ENCODE measurements at places on chromosomes 6 and 20. TPM values are rescaled to one million over a fixed set of nuclear protein-coding genes. Genes with fewer than 3 reads are reported as not detected.
A peak's percentile ranks its signal among the peaks of the same experiment; 100 is the strongest.

- no peak overlapping the region for H3K4me3 ChIP-seq
- H3K36me3 ChIP-seq, result peaks cover 30% of the 10 kb centered on the region
- no peak overlapping the region for H3K27ac ChIP-seq
- peaks cover 16% of the 10 kb centered on the region for H3K4me1 ChIP-seq
- no peak for DNase-seq
- no peaks in the 10 kb centered on the region for H3K27me3 ChIP-seq
These were observed 144.8 kb downstream of the DTNBP1 start for GRCh38 chr6:15518057-15518456.

DNA sequence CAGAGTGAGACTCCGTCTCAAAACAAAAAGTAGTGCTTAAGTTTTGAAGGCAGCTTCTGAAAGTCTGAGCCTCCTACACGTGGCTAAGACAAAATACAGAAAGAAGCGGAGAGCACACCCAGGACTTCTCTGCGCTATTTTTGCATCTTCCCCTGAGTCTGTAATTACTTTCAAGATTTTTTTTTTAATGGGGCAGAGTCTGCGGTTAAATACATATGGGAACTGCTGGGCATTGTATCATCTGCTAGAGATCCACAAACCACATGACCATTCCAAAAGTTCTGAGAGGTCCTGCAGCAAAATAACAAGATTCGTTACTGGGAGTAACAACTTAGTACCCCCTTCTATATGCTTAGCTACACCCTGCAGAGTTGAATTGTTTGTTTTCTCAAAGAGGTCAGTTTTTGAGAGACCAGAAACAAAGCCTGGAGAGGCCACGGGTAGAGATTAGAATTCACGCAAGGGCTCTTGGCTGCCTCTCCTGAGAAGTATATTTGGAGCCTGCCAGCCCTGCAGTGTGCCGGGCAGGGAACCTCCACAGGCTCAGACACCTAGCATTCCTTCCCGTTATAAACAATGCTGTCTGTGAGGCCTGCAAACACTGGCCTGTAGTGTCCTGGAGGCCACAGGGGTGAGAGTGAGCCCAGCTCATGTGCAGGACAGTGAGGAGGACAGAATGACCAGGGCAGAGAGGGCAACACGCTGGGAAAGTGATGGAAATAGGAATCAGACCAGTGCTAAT is 48.2 kb upstream of the FAM50B start:
- no peak for DNase-seq
- no peaks in the 10 kb centered on the region for H3K36me3 ChIP-seq
- H3K4me1 ChIP-seq, result no peaks in the 10 kb centered on the region
- H3K27ac ChIP-seq, result no peak overlapping the region

Gene HLA-DQB1
- total RNA-seq, result 16.5 TPM

Gene GTSF1L
- not detected for total RNA-seq

Gene CCM2L
- total RNA-seq, result not detected

Gene PLCB4
- total RNA-seq, result not detected

Gene BPIFB2
- total RNA-seq, result not detected

- H3K27ac ChIP-seq, result no peak overlapping the region
- H3K4me1 ChIP-seq, result peaks cover 4% of the 10 kb centered on the region
- H3K4me3 ChIP-seq, result no peak overlapping the region
- no peak for DNase-seq
- H3K27me3 ChIP-seq, result peaks cover 2% of the 10 kb centered on the region
These were observed 158.4 kb downstream of the TAF4 start for GRCh38 chr20:61907081-61907891.

DNA sequence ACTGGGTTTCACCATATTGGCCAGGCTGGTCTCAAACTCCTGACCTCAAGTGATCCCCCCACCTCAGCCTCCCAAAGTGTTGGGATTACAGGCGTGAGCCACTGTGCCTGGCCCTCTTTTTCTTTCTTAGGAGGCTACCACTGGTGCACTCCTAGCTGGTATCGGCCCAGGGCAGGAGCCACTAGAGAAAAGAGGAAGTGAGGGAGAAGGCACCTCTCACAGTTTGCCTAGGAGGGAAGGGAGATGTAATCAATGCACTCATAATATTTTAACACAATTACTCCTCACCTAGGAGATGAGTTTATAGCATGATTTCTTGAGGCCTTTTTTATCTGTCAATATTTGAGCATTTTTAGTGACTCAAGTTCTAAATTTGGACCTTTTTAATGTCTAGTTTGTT is 189.0 kb upstream of the SOX4 start:
- H3K27me3 ChIP-seq, result peaks cover 4% of the 10 kb centered on the region
- no peak overlapping the region for H3K27ac ChIP-seq
- H3K36me3 ChIP-seq, result no peaks in the 10 kb centered on the region
- no peak for DNase-seq
- H3K4me1 ChIP-seq, result no peaks in the 10 kb centered on the region
- H3K4me3 ChIP-seq, result no peak overlapping the region

DNA sequence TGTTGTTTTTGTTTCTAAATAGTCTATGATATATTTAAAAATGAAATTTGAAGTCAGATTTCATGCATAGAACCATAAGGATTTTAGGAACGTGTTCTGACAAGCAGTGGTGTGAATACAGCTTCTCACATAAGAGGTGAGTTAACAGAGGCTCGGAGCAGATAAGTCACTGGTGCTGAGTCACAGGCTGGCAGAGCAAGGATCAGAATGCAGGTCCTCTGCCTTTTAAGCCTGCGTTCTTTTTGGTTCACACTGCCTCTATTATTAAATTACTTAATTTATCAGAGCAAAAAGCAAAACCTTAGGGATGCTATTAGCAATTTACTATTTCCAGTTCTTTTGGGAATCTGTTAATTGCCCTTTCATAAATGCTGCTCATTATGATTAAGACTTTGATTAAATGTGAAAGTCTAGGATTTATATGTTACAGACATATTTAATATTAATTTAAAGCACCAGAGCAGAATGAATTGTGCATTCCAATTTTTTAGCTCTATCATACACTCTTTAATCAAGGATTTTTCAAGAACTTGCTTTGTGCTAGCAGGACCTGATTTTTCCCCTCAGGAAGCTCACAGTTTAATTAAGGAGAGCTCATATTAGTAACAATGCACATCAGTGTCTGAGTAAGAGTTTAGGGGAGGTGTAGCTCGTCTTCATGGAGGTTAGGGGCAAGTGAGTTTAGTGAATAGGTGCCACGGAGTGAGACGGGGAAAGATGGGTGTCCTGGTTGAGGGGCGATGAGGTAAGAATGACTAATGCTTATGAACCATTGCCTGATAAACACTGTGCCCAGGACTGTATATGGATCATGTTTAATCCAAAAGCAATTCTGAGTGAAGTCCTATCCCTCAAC is 212.7 kb upstream of the AGPAT4 start:
- no peak overlapping the region for H3K27ac ChIP-seq
- H3K4me3 ChIP-seq, result no peak overlapping the region
- no peak for DNase-seq

- H3K36me3 ChIP-seq, result no peaks in the 10 kb centered on the region
- H3K4me3 ChIP-seq, result no peak overlapping the region
- H3K4me1 ChIP-seq, result peaks cover 1% of the 10 kb centered on the region
- H3K27me3 ChIP-seq, result peaks cover 3% of the 10 kb centered on the region
- DNase-seq, result no peak
- no peak overlapping the region for H3K27ac ChIP-seq
These were observed 108.9 kb upstream of the KCNG1 start for GRCh38 chr20:51131811-51132210.

GRCh38 chr6:72864799-72865198 is 242.9 kb downstream of the KCNQ5 start:
- H3K4me3 ChIP-seq, result no peak overlapping the region
- no peak overlapping the region for H3K27ac ChIP-seq
- peaks cover 6% of the 10 kb centered on the region for H3K4me1 ChIP-seq
- peaks cover 2% of the 10 kb centered on the region for H3K36me3 ChIP-seq

Gene SIRPG
- total RNA-seq, result 100 TPM

DNA sequence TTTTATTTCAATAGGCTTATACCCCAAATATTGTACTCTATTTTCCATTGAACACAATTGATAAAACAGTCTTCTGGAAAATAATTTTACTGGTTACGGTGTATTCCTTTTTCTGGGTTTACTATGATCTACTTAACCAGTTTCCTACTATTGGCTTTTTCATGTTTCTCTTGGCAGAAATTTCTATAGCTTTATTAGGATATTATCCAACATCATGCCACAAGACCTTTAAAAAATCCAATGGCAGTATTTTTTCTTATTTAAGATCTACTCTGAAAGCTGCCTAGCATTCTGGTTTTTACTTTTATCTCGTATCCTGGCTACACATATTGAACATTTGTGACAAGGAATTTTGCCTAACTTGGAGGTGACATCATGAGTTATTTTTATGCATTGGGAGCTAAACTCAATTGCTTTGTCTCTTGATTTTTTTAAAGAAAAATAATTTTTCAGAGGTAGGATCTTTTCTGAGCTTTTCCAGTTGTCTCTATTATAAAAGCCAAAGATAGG is 45.5 kb downstream of the SLC9A8 start:
- no peak overlapping the region for H3K27ac ChIP-seq
- H3K36me3 ChIP-seq, result peaks cover 11% of the 10 kb centered on the region
- no peak overlapping the region for H3K4me3 ChIP-seq
- no peak for DNase-seq

GRCh38 chr6:22064558-22064957 is 232.3 kb downstream of the PRL start:
- H3K27me3 ChIP-seq, result no peaks in the 10 kb centered on the region
- DNase-seq, result no peak
- no peak overlapping the region for H3K4me3 ChIP-seq
- peaks cover 25% of the 10 kb centered on the region for H3K4me1 ChIP-seq

DNA sequence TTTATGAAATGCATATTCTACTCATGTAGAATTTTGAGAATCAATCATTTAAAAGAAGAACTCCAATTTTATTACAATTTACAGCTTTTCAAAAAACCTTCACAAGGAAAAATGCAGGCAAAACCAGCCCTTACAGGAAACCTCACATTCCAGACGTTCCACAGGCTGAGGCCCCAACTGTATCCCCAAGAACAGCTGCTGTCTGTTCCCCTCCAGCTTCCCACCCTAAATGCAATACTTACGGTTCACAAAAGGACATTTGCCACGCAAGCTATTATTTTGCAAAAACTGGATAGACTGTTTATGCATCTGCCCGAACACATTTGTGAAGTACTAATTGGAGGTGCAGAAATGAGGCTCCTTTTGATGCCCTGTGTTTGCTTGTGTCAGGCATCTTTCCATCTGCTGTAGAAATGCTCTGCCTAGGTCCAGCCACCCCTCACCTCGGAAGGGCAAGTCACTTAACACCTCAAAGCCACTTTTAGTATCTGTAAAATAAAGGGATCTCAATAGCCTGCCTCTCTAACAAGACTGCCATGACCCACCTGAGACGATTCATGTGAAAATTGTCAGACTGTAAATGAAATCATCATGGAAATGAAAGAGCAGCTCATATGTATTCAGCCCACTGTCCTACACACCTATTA is 26.5 kb downstream of the PDE10A start:
- H3K36me3 ChIP-seq, result no peaks in the 10 kb centered on the region
- H3K4me3 ChIP-seq, result no peak overlapping the region
- no peak for DNase-seq

GRCh38 chr6:89987140-89987539 is 92.9 kb downstream of the GJA10 start:
- H3K4me3 ChIP-seq, result no peak overlapping the region
- no peaks in the 10 kb centered on the region for H3K27me3 ChIP-seq
- peaks cover 57% of the 10 kb centered on the region for H3K4me1 ChIP-seq
- H3K27ac ChIP-seq, result no peak overlapping the region

GRCh38 chr20:47392721-47393073 is 36.2 kb upstream of the ZMYND8 start:
- H3K27me3 ChIP-seq, result no peaks in the 10 kb centered on the region
- no peak for DNase-seq
- H3K36me3 ChIP-seq, result peaks cover 11% of the 10 kb centered on the region
- peak overlapping the region; percentile 43 for H3K27ac ChIP-seq

DNA sequence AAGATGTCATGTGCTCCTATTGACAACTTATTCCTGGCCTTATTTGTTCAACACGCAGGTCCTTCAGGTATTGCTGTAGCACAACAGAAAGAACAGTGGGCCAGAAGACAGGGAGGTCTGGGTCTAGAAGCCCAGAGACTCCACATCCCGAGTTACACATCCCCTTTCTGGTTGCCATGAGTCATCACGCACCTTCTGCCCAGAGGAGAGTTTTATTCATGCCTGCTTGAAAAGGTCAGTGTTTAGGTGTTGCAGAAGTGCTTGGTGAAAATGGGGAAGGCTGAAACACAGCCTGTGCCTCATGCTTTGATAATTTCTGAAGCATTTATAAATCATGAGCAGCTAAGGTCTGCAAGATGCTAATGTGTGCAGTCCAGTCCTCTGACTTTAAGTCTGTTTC is 256.4 kb downstream of the GMPR start:
- peaks cover 35% of the 10 kb centered on the region for H3K4me1 ChIP-seq
- no peaks in the 10 kb centered on the region for H3K27me3 ChIP-seq
- no peak for DNase-seq
- no peak overlapping the region for H3K27ac ChIP-seq
- peaks cover 20% of the 10 kb centered on the region for H3K36me3 ChIP-seq

Gene LHFPL5
- not detected for total RNA-seq

DNA sequence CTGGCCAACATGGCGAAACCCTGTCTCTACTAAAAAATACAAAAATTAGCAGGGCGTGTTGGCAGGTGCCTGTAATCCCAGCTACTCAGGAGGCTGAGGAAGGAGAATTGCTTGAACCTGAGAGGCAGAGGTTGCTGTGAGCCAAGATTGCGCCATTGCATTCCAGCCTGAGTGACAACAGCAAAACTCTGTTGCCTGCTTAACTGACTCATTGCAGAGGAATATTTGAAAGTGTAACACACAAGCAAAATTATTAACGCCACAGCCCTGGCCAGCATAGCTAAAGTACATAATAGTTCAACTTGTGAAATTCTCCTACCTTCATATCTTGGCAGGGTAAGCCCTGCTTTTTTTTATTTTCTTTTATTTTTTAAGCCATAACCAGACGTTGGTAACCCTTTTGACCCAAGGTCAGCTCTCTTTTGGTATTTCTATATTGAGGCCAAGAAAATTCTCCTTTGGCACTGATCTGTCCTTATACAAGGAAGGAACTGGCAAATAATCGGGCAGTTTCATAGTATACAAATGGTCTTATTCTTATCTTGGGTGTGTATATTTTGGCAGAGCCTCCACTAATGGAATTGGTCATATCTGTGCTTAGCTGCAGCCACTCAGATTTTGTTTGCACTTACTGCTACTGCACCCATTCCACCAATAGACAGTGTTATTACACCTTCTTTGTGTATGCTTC is 4.0 kb upstream of the ADGRF5 start:
- H3K27me3 ChIP-seq, result peaks cover 2% of the 10 kb centered on the region
- H3K36me3 ChIP-seq, result no peaks in the 10 kb centered on the region
- H3K27ac ChIP-seq, result no peak overlapping the region
- no peaks in the 10 kb centered on the region for H3K4me1 ChIP-seq
- no peak overlapping the region for H3K4me3 ChIP-seq
